ENCODE measurements at places on chromosomes 13 and 19.

DNA sequence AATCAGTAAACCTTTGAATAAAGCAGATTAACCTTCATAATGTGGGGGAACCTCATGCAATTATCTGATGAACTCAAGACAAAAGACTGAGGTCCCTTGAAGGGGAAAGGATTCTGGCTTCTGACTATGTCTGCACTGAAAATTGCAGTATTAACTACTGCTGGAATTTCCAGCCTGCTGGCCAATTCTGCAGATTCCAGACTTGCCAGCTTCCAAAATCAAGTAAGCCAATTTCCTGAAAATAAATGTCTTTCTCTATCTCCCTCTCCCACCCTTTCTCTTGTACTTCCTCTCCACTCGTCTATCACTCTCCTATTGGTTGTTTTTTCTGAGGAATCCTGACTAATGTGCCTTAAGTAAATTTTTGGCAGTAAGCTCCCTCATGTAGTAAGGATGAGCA, 1479.9 kb upstream of the PRR20A start:
- DNase-seq, result no peak

GRCh38 chr19:46824890-46825730, 25.5 kb downstream of the AP2S1 start:
- DNase-seq, result peak; percentile 30

DNA sequence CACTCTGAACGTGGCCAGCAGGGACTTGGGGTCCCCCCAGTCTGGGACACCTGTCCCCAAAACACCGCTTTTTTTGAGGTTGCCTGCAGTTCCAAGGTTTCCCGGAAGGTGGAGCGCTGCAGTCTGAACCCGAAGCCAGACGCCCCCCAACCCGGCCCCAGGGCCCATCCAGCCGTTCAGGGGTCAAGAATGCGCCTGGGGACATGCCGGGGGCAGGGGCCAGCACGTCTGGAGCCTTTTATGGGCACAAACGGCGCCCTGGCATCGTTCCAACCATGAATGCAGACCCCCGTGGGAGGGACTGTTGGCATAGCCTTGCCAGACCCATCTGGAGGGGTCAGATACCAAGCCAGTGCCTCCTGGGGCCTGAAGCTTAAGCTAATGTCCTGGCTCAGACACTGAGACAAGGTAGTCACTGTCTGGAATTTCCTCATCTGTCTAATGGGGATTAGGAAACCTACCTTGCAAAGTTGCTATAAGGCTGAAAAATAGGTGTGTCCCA, 6.9 kb downstream of the S1PR5 start:
- peak; percentile 48 for DNase-seq

DNA sequence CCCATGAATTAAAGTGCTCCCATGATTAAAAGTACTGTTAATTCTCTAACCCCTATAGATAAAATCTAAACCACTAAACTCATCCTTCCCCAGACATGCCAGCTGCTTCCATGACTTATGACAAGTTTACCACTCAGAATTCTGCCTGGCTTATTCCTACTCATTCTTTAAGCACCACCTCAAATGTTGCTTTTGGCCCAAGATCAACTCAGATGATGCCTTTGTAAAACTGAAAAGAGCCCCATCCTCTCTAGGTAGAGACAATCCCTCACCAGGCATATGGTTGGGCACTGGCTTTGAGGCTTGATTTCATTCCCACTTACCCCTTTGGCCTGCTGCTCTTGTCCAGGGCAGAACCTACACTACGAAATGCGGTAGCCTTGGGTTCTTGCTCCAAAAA, 250.0 kb downstream of the DNAJC15 start:
- no peak for DNase-seq

GRCh38 chr13:99003851-99004471, 26.1 kb upstream of the DOCK9 start:
- no peak for DNase-seq

- DNase-seq, result no peak
Measured at GRCh38 chr19:39695759-39696158, 8.5 kb upstream of the LGALS14 start.

DNA sequence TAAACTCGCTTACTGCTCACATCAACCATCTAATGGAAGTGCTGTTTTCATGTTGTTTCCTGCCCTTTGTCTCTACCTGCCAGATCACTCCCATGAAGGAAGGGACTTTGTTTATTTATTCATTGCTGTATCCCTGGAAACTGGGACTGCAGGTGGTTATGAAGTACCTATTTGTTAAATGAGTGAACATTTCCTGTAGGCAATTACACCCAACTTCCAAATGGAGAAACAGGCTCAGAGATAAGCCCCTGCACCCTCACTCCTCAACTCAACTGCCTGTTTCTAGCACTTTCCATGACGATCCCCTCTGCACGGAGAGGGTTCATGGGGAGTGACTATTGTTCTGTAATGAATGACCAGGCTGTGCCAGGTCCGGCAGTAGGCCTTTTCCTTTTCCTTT, 1.9 kb upstream of the SELENOW start:
- DNase-seq, result no peak

- DNase-seq, result no peak
Measured at GRCh38 chr13:27857282-27857681, 62.5 kb upstream of the PDX1 start.

DNA sequence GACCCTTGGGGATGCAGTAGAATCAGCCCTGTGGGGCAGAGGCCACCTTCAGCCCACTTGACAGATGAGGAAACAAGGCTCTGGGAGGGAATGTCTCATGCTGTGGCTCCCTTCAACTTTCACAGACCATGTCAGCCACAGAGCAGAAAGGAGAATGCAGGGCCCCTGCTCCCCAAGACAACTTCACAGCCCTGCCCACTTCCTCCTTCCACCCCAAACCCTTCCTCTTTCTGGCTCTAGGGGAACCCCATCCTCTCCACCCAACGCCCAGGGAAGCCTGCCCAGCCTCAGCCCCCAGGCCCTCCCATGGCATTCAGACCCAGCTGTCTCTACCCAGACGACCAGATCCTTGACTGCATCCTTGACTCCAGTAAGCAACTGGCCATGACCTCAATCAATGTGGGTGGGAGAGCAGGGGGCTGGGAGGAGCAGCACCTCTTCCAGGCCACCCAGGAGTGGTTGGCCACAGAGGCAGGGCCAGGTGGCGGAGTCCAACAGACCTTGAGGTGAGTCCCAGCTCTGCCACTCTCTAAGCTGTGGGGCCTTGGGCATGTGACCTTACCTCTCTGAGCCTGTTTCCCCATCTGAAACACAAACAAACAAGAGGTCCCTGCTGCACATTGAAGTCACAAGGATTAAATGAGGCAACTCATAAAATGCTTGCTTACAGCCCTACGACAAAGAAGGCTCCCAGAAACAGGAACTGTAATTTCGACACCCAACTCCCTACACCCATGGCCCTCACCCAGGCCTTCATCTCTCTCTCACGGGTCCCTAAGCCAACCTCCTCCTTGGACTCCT, 15.8 kb downstream of the DEDD2 start:
- peak; percentile 85 for DNase-seq
